ENCODE measurements at places on chromosomes 1 and 21.
A peak's percentile ranks its signal among the peaks of the same experiment; 100 is the strongest.

DNA sequence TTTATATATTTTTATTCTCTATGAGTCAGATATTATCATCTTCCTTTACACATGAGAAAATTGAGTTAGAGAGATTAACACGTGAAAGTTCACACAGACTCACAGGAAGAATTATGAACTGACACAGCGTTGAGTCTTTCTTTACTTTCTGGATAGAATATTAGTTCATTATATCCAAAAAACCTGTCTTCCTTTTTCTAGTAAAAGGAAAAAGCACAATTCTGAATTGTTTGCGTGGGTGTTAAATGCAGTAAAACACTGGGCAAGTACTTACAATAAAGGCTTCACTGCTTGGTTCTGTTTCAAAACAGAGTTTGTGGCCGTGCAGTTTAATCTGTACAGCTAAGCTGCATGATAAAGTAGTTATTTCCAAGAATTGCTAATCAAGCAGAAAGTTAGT is 10.8 kb downstream of the MAGI3 start:
- no peak for DNase-seq

- DNase-seq = no peak
Observed at GRCh38 chr1:216606047-216606637, 117.1 kb downstream of the ESRRG start.

DNA sequence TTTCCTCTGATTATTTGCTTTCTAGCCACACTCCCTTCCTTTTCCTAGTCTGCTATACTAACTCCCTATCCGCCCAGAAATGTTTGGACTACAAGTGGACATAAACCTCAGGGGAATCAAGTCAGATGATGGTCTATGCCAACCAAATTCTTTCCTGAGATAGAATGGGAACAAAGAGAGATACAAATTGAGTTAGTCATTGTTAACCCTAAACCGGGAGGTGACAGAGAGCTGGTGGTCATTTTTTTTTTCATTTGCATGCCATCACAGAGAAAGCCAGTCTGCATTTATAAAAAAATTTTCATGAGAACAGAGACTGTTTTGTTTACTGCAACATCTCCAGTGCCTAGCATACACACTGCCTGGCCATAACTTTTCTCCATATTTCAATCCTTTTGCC is 35.0 kb downstream of the MYSM1 start:
- DNase-seq = no peak

DNA sequence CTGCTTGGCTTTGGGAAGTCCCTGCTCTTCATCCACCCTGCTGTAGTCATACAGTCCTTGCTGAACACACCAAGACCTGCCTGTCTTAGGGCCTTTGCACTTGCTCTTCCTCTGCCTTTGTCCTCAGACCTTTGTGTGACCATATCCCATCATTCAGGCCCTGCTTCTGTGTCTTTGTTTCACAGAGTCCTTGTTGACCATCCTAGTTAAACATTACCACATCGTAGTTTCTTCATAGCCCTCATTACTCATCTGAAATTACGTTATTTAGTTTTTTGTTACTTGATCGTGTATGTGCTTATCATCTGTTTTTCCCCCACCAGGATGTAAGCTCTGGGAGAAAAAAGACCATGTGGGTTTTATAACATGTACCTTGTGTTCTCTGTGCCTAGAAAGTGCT is 18.3 kb upstream of the SPRR5 start:
- DNase-seq = no peak

DNA sequence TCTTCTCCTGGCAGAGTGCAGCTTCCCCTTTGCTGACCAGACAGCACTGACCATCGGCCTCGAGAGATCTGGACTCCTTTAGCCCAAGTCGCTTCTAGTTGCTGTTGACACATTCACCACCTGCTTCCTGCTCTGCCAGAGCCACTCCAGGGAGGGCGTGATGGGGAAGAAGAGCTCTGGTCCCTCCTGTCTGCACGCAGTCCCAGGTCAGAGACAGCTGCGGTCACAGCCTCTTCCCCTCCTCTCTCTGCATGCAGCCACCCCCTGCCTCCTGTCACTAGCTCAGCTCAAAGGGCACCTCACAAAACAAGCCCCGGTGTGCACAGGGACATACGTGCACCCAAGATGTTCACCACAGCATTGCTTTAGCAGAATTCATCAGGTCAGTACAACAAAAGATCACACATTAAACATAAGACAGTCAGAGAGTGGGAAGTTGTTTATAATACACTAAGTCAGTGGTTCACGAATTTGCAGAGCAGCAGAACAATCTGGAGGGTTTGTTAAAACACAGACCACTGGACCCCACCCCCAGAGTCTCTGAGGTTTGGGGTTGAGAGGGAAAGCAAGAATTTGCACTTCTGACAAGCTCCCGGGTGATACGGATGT is 132.9 kb downstream of the SYF2 start:
- no peak for DNase-seq

GRCh38 chr1:53182111-53182593 is 14.5 kb upstream of the CPT2 start:
- DNase-seq = peak; percentile 60

DNA sequence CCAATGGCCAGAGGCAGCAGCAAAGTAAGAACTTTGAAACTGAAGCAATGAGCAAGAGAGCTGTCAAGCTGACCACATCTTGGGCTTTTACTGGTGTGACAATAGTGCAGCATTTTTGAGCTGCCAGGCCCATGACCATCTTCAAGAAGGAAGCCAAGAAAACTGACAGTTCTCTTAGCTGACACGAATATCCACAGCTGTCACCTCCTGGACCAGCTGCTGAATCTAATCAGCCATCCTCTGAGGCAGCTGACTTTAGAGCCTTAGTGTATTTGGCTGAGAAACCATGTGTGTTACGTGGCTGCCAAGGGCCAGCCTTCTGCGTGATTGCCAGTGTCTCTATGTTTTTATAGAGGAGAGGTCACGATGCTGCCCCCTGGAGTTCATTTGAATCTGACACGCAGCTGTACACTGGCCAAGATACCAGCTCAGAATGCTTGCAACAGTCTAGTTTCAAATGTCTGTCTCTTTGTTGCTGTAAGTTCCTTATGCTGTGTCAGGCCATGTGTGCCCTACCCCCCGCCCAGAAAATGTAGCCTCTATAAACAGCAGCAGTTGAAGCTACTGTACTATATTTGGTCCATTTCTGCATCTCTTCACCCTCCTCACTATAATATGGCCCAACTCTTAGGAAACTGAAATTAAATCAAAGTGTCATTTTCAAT is 39.7 kb downstream of the PALMD start:
- peak; percentile 78 for DNase-seq

- no peak for DNase-seq
Observed at GRCh38 chr1:56077206-56077605, 502.2 kb downstream of the PLPP3 start.

- no peak for DNase-seq
Observed at GRCh38 chr1:58895559-58896145, 111.8 kb upstream of the JUN start.

GRCh38 chr21:45358711-45359310 is 46.2 kb upstream of the COL18A1 start:
- DNase-seq = no peak

- DNase-seq = no peak
Observed at GRCh38 chr1:64195081-64195395, 8.4 kb upstream of the UBE2U start.

- no peak for DNase-seq
Observed at GRCh38 chr1:226512076-226512728, 36.4 kb upstream of the STUM start.

- DNase-seq = no peak
Observed at GRCh38 chr1:94672001-94672400, 130.4 kb upstream of the F3 start.

DNA sequence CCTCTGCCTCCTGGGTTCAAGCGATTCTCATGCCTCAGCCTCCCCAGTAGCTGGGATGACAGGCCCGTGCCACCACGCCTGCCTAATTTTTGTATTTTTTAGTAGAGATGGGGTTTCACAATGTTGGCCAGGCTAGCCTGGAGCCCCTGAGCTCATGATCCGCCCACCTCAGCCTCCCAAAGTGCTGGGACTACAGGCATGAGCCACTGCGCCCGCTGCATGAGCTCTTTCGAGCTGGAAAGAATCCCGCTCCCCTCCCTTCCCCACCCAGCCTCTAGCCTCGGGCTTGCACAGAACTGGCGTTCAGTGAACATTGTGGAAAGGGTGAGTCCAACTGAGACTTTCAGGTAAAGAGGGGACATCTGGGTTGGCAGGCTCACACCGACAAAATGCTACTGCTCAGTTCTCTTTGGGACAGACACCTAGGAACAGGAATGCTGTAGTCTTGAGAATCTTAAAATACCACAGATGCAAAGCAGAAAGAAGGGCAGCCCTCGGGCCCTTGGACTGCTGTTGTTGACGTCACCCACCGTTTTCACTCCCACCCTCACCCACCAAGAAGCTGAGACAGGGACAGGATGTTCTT is 9.7 kb upstream of the GNG4 start:
- no peak for DNase-seq

DNA sequence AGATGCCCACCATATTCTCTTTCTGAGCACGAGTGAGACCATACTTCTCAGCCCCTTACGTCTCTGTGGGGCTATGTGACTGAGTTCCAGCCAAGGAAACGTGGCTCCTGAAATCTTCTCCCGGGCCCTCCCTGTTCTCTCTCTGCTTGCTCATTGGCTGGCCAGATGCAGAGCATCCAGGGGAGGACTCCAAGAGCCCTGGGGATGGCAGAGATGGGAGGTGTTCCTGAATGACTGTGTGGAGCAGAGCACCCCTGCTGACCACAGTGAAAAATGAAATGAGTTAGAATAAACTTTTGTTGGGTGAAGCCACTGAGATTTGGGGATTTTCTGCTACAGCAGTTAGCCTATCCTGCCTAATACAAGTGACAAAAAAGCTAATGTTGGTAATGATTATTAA is 23.8 kb downstream of the KIAA0040 start:
- DNase-seq = no peak

- DNase-seq = no peak
Observed at GRCh38 chr1:27574001-27574781, 29.8 kb downstream of the AHDC1 start.

DNA sequence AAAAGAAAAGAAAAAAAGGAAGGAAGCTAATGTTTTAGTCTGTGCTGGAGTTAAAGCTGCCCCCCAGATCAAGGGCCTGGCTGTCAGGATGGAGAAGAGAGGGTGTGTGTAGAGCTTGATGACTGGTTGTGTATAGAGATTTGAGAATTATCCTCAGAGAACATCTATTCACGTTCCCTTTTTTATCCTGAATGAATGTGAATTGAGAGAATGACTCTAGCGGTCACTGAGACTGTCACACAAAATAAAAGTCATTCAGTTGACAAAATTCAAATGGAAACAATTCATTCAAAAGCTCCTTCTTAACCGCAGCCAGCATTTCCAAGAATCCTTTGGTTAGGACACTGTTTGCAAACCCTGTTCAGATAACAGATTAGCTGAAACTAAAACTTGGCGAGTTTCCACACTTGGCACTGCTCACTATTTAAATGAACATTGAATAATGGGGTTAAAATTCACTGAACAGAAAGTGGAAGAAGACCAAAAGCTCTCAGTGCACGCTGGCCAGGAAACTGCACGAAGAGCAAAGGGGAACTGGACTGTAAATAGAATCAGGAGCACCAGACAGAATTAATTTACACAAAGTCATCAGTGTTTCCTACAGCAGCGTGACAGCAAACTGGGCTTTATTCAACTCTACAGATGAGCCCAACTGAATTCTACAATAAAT is 13.6 kb upstream of the FAM89A start:
- peak; percentile 59 for DNase-seq

DNA sequence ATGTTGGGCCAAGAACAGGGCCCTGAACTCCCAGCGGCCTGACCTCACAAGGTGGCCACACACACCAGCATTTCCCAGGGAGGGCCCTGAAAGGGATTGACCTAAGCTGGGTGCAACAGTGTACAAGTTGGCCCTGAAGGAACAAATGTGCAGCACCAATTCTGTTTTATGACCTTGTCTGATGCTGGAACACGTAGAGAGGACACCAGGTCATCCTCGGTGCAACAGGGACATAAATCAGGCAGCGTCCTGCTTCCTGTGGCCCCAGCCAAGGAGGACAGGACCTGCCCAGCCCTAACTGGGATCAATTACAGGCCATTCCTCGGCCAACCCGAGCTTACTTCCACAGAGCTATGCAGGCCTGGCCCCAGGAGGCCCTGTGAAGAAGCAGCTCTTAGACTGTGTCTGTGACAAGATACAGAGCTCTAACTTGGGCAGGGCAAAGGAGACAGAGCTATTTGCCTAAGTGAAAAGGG is 12.8 kb upstream of the PHC2 start:
- no peak for DNase-seq

DNA sequence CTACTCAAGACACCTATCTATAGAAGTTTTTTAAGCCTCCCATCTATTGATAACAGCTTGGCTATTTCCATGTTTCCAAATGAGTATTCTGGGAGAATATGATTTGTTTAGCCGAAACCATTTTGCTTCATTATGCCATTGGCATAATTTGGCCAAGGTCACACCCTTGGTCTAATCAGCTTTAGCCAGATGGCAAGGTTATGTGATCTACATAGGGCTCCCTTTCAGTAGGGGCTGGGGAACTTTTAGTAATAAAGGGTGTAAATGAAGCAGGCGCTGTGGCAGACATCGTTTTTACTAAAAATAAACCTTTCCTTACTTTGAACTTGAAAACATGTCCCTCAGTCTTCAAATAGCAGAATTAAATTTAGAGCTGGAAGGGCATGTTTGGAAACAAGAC is 3.0 kb upstream of the PDC start:
- no peak for DNase-seq

DNA sequence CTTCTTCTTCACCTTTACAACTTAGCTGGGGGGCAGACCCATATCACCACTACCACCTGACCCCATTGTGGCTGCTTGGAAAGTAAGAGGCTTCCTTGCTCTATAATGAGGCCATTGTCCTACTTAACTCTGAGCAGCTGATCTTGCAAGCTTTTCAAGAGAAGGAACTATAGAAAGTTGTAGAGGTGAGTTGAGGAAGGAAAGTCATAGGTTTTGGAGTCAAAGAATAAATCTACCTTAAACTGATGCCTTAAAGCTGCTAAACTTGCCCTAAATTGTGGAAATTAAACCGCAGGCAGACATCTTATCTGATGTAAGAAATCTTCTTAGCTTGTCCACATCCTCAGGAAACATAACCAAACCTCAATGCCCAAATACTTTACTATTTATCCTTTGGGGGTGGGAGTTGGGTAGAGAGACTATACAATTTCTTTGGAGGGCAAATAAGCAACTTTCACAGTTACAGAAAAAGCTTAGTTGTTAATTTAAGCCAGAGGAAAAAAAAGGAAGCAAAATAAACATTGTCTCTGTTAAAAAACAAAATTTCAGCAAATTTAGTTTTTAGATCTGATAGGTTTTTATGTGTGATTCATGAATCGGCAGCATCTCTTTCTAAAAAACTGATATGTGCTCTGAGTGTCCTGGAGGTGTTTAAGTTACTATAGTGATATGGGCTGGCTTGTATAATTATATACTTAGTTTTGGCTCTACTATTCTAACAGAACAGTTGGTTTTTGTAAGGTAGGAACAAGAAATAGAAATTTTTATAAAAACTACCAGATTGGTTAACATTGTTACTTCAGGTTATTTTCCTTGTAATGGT is 4.7 kb downstream of the IL23R start:
- DNase-seq = no peak

GRCh38 chr1:245901037-245901436 is 606.0 kb downstream of the SMYD3 start:
- DNase-seq = no peak

GRCh38 chr1:16224472-16224871 is 12.0 kb upstream of the ARHGEF19 start:
- no peak for DNase-seq

- DNase-seq = no peak
Observed at GRCh38 chr1:67485046-67485811, 55.0 kb upstream of the SERBP1 start.

- no peak for DNase-seq
Observed at GRCh38 chr21:32392299-32392879, 423 bp downstream of the URB1 start.
